ENCODE measurements at places on chromosomes 2 and 18.

DNA sequence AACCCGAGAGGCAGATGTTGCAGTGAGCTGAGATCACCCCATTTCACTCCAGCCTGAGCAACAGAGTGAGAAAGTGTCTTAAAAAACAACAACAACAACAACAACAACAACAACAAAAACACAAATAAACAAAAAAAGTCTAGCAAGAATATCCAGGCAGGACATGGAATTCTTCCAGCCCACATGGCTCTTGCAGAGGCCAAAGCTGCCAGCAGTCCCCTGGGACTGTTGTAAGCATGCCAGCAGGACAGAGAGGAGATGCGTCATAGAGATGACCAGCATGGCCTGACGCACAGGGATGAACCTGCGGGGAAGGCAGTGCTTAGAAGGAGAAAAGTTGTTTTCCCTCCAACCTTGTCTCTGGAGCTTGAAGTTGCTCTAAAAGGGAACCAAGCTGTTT lies 182.3 kb upstream of the PGAP1 start:
- DNase-seq: no peak

DNA sequence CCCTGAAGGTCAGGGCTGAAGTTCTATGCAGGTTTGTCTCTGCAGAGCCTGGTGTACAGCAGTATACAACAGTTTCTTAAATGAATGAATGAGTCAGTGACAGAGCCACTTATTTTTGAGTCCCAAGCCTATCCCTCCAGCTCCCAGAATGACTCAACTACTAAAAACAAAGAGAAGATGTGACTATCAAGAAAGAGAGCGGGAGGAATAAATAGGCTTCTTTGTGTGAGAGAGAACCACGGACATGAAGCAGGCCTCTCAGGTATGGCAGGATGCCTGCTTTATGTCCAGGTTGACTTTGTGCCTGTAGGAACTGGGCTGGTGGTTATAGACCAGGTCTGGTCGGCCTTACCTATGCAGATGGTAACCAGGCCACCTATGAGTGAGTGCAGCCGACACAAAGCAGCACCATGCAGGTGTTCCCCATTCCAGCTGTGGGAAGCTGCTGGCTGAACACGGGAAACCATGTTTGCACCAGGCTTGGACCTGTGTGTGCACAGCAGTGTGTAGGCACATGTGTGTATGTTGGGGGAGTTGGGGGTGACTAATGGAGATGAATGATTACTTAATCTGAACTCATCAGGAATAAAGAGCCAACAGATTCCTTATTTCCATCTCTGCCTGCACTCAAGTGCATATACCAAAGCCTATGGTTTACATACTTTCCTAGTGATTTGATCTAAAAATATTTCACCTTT lies 171.0 kb downstream of the OSR1 start:
- DNase-seq: no peak

GRCh38 chr18:13223311-13224143 lies 5.0 kb downstream of the LDLRAD4 start:
- DNase-seq: no peak

DNA sequence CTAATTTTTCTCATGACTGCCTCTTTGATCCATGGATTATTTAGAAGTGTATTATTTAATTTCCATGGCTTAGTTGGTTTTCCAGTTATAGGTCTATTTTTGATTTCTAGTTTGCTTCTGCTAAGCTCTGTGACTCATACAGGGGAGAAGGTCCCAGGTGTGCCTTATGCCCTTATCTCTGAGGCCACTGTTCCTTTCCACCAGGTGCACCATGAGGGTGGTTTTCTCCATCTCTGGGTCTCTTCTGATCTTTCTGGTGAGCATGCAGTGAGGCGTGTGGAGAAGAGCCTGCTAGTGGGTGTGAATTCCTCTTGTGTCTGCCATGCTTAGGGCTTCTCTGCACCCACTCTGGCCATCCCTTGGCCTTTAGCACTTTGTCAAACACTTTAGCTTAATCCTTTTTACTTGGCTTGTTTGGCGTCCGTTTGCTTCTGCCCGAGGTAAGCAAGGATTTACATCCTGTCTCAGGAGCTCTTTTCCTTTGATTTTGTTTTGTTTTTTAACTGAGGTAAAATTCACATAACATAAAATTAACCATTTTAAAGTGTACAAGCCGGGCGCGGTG lies 129.8 kb upstream of the ARL4C start:
- no peak for DNase-seq

GRCh38 chr2:96584017-96584416 lies 47.5 kb downstream of the ARID5A start:
- DNase-seq: no peak

- DNase-seq: no peak
These were observed 677.6 kb downstream of the SOCS6 start for GRCh38 chr18:70966419-70966818.
